ENCODE measurements at places on chromosomes 4 and X. TPM values are rescaled to one million over a fixed set of nuclear protein-coding genes. Genes with fewer than 3 reads are reported as not detected.

DNA sequence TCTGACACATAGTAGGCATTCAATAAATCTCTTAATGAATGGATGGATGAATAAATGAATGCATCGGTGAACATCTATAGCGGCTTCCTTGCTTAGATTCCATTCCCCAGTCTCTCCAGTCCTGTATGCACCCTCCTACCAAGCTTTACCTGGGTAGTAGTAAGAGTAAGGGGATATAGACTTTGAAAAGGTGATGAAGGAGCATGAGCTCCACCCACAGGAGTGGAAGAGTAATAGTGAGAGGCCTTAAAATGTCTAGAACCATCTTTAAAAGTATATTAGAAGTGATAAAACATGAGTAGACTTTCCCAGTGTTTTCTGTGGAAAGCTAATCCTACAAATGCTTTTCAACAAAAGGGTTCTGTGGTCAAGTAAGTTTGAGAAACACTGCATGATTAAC, 35.5 kb upstream of the GPC3 start:
- DNase-seq = no peak

GRCh38 chr4:720111-720860, 14.7 kb downstream of the PCGF3 start:
- no peak for DNase-seq

- DNase-seq = peak; percentile 51
These were observed 14.7 kb downstream of the NDP start for GRCh38 chrX:43958529-43958928.

DNA sequence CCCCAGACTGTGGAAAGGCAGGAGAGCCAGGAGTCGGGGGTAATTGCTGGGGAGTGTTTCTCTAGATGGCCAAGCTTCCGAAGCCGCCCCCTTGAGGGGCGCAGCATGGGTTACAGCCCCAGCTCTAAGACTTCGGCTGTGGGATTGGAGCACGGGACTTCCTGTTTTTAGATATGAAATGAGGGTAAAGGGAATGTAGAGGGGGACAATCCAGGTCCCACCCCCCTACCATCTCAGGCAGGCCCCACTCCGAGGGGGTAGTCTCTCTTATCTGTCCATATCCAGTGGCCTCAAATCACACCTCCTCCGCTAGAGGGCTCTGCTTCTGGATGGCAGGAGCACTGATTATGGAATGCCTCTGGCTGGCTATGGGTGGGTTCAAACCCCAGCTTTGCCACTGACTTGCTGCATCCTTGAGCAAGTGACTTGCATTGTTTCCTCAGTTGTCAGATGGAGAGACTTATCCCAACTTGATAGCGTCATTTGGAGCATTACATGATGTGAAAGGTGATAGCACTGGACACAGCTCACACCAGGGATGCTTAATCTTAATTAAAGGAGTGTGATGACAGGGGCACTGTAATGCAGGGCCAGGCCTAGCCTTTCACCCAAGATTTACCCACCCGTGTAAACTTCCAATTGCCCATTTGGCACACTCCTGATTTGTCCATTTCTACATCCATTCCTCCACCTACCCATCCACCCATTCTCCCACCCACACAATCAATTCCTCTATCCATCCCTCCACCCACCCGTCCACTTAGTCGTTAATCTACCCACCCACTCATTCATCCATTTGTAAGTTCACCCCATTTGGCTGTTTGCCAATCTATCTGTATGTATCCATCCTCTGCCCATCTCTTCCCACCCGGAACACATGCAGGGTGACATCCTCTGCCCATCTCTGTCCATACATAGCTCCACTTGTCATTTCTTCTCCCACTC, 848 bp upstream of the KCND1 start:
- no peak for DNase-seq

GRCh38 chr4:80521438-80521837, 185.9 kb downstream of the CFAP299 start:
- no peak for DNase-seq

DNA sequence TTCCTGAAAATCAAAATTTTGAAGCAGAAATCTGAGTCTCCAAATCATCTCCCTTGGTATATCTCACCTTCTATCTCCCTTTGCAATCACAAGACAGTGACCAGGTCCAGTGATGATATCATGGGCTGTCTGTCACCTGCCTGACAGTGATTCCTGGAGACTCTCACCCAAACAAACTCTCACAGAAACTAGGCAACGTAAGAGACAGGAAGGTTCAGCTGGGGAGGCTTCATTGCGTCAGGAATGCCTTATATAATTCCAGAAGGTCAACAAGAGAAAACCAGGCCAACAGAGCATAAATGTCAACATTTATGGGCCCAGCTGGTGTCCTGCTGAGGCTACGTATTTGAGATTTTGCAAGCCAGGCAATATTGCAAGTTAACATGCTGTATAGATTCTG, 412.7 kb downstream of the KCNIP4 start:
- DNase-seq = no peak

- DNase-seq = no peak
These were observed 34.2 kb downstream of the TAPT1 start for GRCh38 chr4:16192057-16192456.

DNA sequence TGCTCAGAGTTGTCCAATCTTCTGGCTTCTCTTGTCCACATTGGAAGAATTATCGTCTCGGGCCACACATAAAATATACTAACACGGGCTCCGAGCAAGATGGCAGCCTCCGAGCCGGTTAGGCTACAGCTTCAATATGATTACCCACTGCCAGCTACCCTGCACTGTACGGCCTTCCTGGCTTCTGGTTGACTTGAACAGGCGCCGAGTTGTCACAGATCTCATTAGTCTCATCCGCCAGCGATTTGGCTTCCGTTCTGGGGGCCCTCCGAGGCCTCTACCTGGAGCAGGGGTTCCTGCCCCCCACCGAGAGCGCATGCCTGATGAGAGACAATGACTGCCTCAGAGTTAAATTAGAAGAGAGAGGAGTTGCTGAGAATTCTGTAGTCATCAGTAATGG, 101.2 kb upstream of the NUDT6 start:
- DNase-seq = no peak

NEUROG2 gene
- total RNA-seq = not detected

DNA sequence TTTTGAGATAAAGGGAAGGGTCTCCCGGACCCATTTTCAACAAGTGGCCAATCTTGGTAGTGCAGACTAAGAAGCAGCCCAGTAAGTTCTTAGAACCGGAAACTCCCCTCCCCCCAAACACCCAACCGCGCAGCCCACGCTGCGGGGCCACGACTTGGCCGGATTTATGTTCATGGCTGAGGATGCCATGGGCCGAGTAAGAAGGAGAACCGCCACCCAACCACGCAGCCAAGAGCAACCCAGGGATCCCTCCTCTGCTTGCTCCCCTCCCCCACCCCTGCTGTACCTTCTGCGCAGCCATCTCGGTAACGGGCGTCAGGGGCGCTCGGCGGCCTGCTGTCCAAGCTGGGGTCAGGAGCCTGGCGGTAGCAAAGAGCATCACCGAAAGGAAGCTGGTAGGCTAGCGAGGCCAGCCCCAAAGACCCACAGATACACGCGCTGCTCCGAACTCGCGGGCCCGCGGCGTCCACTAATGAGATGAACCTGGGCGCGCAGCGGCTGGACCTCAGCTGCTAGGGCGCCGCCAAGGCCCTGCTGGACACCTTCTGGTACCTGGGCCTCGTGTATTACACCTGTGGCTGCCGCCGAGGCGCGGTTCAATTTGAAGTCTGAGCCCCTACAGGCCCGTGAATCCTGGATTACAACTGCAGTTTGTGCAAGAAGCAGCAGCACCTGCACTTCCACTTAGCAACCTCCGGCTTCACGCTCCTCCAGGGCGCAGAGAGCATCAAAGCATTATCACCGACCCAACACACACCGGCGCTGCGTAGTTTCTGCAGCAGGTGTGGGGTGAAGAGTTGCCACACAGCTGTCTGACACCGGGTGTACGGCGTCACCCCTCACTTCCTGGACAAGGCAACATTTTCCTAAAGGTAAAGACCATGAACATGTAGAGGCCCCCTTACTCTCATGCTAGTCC, 63.4 kb downstream of the NUDT10 start:
- peak; percentile 57 for DNase-seq

GRIPAP1 gene
- 17.8 TPM for total RNA-seq

KLHL4 gene
- 18.2 TPM for total RNA-seq

- DNase-seq = no peak
These were observed 1.0 kb downstream of the POF1B start for GRCh38 chrX:85378461-85378860.

SLC10A6 gene
- not detected for total RNA-seq

DNA sequence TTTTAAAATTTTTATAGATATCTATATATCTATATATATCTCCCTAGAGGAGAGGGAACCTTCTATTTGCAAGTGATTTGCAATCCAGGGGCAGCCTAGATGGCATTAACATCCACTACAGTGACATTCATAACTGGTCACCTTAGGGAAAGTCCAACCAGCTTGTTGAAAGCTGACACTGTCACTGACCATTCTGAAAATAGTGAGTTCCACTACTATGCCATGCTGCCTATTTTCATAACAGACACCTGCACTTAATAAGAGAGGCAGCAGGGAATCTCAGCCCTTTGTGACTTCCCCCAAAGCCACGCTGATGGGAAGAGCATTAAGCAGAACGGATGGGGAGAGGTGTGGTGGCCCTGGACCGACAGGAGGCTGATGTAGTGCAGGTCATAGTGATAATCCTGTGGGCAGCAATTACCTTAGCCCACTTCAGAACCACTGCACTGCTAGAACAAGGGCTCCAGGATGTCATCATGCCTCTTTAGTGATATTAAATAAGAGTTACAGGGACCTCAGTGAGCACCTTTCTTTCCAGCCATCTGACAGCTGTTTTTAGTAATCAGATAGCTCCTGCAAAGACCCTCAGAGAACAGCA, 51.3 kb downstream of the GPRIN3 start:
- DNase-seq = no peak

DNA sequence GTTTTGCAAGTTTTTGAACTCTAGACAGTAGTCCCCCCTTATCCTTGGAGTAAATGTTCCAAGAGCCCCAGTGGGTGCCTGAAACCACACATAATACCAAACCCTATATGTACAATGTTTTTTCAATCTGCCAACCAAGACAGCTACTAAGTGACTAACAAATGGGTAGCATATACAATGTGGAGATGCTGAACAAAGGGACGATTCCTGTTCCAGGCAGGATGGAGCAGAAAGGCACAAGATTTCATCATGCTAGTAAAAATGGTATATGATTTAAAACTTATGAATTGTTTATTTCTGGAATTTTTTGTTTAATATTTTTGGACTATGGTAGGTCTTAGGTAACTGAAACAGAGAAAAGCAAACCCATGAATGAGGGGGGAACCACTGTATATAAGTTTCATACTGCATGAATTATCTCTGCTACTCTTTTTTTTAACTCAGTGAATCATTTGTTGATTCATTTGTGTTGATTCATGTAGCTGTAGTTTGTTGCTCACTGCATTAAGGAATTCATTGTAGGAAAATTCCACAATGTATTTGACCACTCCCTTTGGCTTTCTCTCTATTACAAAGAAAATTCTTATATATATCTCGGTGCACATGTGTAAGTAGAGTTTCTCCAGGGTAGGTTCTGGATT, 21.9 kb upstream of the ANXA3 start:
- DNase-seq = no peak

DNA sequence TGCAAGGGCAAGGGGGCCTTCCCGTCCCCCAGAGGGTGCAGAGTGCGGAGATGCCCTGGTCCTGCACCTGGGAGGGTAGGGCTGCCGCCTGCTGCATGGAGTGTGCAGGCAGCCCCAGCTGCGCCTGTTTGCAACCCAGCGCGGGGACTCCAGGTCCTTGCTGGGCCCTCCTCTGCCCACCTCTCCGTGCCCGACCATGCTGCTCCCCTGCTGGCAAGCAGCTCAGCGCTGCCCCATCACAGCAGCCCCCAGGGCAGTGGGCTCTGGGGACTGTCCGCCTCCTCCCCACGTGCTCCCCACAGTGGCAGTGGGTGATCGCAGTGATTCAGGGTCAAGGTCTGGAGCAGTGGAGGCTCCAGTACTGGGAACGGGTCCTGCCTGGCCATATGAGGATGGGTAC, 5.0 kb upstream of the FBXW7 start:
- DNase-seq = no peak

DNA sequence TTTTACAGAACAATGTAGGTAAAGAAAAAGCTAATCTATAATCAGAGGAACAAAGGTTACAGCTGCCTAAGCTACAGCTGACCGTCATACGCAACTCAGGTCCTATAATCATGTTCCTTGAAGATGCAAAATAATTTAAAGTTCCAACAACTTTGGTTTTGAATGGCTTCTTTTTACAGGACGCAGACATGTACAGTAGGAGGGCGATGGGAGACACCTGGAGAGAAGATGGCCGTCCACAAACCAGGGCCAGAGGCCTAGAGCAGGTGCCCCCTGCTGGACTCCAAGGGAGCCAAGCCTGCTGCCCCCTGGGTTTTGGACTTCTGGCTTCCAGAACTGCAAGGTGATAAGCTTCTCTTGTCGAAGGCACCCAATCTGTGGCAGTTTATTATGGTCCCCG, 10.6 kb downstream of the HGFAC start:
- no peak for DNase-seq

DNA sequence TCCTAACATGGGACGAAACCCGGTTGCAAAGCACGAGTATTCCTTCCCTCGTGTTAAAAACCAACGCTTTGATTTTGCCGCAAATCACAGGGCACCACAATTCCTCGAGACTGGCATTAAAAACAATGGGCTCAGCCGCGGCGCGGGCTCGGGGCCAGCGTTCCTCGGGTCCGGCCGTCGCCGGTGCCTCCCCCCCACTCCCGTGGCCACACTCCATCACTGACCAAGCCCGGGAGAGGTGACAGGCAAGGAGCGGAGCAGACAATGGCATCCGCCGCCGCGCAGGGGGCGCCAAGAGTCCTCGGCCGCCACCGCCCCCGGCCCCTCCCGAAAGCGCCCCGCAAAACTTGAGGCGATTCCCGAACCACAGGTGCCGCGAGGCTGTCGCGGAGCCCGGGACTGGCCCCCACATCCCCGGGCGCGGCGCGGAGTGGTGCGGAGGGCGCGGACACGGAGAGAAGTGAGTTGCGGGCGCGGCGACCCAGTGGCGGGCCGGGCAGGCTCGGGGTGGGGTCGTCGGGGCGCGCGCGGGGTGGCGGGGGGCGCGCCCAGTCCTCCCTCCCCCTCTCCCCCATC, 445 bp downstream of the AP1S2 start:
- peak; percentile 45 for DNase-seq

- DNase-seq = no peak
These were observed 64.3 kb upstream of the COX18 start for GRCh38 chr4:73133784-73134183.

- DNase-seq = no peak
These were observed 24.6 kb upstream of the CD99 start for GRCh38 chrX:2666491-2666890.

- DNase-seq = no peak
These were observed 3.1 kb upstream of the SFRP2 start for GRCh38 chr4:153791746-153792617.

- DNase-seq = peak; percentile 16
These were observed 21.7 kb upstream of the TMEM33 start for GRCh38 chr4:41913509-41913908.

DNA sequence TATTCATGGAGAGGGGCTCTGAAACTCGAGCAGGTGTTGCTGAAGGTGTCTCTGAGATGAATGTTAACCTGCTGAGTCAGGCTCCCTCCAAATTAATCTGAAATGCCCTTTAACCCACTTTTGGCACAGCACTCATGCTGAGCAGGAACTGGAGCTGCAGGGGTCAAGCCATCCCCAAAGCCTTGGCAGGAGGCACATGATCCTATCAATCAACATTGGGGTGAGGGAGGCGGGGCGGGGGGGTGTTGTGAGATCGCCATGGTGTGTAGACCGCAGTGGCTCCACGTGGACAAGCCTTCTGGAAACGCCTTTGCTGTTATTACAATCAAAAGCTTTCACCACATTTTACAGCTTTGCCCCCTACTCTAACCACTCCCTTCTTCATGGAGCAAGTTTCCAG, 16.5 kb downstream of the ENPP6 start:
- DNase-seq = no peak

GRCh38 chr4:137668885-137669545, 136.7 kb upstream of the PCDH18 start:
- no peak for DNase-seq

HUWE1 gene
- total RNA-seq = 44.3 TPM
